ENCODE measurements at places on chromosomes 7 and 10. TPM values are rescaled to one million over a fixed set of nuclear protein-coding genes. Genes with fewer than 3 reads are reported as not detected.

GRCh38 chr7:41814888-41815287, 112.0 kb upstream of the INHBA start:
- DNase-seq = no peak

The EN2 gene
- not detected for total RNA-seq

The GATA3 gene
- total RNA-seq = 83.4 TPM

GRCh38 chr10:29798921-29799690, 164.3 kb upstream of the SVIL start:
- no peak for DNase-seq
